Muscle of back (tissue), 13 donors: ENCODE measurements at places on chromosomes 12 and 14. TPM values are rescaled to one million over a fixed set of nuclear protein-coding genes. Genes with fewer than 3 reads are reported as not detected.

CLEC1A gene
- polyA plus RNA-seq = 2.2 TPM

HOXC12 gene
- not detected for polyA plus RNA-seq

GRCh38 chr12:47458279-47458678 is 247.6 kb downstream of the RPAP3 start:
- no peak for DNase-seq

DNA sequence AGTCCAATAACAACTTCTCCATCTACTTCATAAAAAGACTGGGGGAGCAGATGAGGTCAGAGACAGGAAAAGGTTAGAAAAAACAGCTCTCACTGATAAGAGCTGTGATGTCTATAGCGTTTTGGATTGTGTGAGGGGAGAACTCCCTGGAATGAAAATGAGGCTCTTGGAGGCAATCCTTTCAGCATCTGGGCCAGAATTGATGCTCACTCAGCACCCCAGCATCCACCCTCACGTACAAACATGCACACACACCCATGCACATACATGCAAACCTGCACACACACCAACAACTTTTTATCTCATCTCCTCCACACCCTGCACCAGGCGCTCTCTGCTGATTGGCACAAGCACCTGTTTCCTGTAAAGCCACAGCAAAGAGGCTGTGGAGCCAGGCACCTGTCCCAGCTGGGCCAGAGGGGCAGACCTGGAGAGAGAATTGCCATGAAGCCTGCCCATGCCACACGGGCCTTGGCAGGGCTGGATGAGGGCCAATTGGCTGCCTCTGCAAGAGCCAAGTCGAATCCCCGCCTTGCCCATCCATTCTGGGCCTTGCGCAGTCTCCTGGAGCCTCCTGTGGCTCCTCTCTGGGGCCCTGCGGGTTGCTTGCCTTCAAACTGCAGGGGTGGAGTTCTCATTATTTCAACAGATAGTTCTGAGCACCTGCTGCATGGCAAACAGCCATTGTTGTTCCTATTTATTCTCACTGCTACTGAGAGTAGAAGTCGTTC is 53.1 kb downstream of the SYNE3 start:
- peak; percentile 54 for DNase-seq

DNA sequence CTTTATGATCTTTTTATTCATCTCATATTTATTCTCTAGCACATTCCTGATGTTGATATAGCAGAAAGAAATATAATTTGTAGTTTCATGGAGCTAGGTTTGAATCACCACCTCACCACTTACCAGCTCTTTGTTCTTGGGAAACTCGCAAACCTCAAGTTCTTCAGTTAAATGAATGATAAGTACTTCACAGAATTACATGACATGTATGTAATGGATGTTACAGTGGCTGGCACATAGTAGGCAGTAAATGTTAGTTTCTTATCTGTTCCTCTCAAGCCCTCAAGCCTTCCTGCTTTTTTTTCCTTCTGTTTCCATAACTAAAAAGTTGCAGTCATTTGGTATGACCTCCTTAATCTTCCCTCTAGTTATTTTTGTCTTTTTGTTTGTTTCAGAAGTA is 54.9 kb downstream of the SPATS2 start:
- no peak for DNase-seq

DNA sequence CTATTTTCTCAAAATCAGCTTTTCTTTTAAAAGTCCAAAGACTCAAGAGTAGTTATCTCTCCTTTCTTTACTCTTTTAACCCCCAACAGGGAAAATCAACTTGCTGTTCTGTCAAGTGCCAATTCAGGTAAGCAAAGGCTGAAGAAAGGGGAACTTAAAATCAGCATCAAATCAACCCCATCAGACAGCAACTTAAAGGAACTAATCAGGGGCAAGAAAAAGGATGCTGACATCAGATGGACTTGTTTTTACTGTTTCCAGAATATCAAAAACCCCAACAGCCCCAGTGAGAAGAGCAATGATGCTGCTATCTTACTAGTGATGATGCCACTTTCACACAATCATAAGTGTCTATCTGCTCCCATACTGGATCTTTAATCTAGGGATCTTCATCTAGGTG is 3.4 kb downstream of the BAZ2A start:
- DNase-seq = no peak

DNA sequence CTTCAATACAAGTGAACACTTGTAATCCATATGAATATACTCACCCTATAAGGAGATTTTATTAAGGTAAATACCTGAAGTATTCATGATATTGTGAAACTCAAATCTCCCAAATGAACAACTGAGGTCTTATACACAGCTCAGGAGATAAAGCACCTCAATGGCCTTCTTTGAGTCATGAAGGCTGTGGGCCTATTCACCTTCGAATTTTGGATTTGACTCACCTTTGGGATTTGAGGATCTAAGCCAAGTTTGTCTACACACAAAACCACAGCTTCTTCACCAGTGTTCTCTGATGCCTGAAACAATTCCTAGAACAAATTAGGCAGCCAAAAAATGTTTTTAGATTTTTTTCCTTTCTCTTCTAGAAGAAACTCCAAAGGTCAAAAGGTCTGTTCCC is 194.1 kb downstream of the NUAK1 start:
- no peak for DNase-seq

- DNase-seq = no peak
Observed at GRCh38 chr12:5518584-5519365, 86.9 kb downstream of the NTF3 start.

- DNase-seq = no peak
Observed at GRCh38 chr14:89652352-89652751, 235.3 kb upstream of the FOXN3 start.

DNA sequence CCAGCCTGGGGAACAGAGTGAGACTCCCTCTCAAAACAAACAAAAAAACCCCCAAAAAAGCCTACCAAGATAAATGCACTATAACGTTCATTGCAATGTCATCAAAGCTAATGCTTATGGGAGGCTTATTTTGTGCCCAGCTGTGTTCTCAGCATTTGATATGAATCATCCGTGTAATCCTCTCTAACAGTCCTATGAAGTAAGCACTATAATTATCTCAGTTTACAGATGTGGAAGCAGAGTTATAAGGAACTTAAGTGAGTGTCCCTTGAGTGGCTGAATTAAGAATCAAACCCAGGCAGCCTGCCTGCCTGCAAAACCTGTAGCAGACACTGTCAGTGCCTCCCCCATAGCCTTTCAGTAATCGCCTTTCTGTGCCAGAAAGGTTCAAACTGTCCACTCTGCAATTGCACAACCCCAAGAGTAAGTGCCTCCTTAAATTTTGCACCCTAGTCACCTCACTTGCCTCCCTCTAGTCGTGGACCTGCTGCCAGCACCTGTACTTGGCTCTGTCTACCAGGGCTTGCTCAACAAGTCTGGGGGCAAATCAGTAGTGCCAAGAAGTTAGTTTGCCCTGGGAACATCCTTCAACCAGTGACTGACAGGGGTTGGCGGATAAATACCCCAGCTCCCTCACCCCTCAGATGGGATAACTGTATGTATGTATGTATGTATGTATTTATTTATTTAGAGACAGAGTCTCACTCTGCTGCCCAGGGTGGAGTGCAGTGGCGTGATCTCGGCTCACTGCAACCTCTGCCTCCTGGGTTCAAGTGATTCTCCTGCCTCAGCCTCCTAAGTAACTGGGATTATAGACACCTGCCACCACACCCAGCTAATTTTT is 23.8 kb upstream of the PPP1CC start:
- DNase-seq = no peak

- DNase-seq = peak; percentile 79
Observed at GRCh38 chr12:55842681-55843429, at the start of gene MMP19. MMP19 (minus strand) TSS chr12:55842936; CDS start chr12:55842830, 106 bp downstream.

- no peak for DNase-seq
Observed at GRCh38 chr12:32419520-32419960, 20.2 kb downstream of the FGD4 start.

- DNase-seq = no peak
Observed at GRCh38 chr14:88831284-88831683, 6.8 kb downstream of the TTC8 start.

DNA sequence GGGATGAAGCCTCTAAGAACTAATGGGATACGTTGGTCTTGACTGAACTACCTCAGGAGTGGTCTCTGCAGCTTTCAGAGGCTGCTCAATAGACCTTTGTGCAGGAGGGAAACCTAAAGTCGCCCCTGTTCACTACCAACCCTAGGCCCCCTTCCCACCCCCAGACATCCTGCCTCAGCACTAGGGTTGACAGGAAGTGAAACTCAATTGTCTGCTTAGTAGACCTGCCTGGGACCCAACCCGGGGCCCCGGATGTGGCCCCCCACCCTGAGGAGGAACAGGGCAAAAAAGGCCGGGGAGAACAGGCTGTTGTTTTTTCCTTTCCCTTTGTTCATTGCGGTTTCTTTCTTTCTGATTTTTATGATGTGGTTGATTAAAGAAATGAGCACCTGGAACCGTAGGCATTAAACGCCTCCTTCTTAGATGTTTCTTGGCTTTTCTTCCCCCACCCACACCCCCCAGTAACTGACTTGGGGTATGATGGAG is 1.6 kb upstream of the DGKA start:
- no peak for DNase-seq
